ENCODE measurements at places on chromosomes 3 and 15. TPM values are rescaled to one million over a fixed set of nuclear protein-coding genes. Genes with fewer than 3 reads are reported as not detected.

Gene ADAMTS17
- 1.7 TPM for total RNA-seq

Gene IMPG2
- total RNA-seq: 0.20 TPM

Gene ETV5
- 0.16 TPM for total RNA-seq

Gene MKRN2OS
- not detected for total RNA-seq

Gene FAM81A
- 1.2 TPM for total RNA-seq

Gene PLA2G4B
- total RNA-seq: 8.6 TPM

Measured in T-helper 2 cell treated with Interferon-gamma antibody and Interleukin-4, amounts not matched to agents 100 ng/mL and 5 ng/mL, for 36 hours (primary cell).